ENCODE measurements at places on chromosomes 16 and 17.

- DNase-seq: no peak
Observed at GRCh38 chr16:7748522-7748921, 415.9 kb downstream of the RBFOX1 start.

DNA sequence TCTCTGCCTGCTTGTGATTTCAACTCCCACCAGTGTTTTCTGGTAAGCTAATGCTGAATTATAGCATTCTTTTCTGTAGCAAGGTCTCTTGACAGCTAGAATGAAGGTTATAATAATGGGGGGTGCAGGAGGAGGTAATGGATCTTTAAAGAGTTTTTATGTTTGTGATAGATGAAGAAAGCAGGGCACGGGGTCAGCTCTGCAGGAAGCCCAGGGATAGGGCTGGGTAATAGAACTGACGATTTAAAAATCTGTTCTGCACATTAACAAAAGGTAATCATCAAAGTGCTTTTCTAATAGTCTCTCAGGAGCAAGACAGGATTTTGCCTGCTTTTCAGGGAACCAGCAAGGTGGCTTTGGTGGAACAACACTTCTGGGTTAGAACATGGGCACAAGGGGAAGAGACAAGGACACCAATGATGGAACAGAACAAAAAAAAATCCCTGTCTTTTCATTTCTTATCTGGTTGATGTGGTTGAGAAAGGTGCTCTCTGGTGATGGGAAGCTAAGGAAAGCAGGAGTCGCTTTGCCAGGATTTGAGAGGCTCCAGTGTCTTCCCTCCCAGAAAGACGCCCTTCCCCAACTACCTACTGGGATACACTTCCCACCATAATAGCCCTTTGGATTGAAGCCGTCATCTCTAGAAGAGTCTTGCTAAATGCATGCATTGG lies 263.1 kb downstream of the PHKB start:
- DNase-seq: no peak

- DNase-seq: no peak
Observed at GRCh38 chr17:80125656-80126448, 21.1 kb downstream of the EIF4A3 start.

GRCh38 chr17:77632619-77633018 lies 325.9 kb upstream of the TNRC6C start:
- DNase-seq: no peak

- no peak for DNase-seq
Observed at GRCh38 chr16:3596101-3596861, 15.1 kb downstream of the SLX4 start.

DNA sequence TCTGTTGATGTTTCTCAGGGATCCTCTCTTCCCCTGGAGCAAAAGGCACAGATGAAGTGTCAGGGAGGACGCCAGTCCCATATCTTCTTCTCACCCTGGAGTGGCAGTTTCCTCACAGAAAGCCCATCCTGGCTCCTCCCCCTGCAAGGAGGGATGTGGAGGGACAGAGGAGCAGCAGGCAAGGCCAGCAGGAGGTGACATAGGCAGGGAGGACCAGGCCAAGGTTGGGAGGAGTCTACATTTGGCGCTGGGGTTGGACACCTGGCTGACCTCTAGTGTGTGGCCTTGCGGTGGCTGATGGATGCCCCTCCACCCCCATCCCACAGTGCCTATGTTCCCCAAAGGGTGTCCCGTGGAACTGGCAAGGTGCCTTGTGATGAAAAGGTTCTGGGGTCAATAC lies 125.4 kb downstream of the SEC14L1 start:
- no peak for DNase-seq

GRCh38 chr16:82083710-82084353 lies 48.8 kb downstream of the HSD17B2 start:
- DNase-seq: no peak

GRCh38 chr16:64900517-64900916 lies 221.3 kb downstream of the CDH11 start:
- DNase-seq: no peak

- DNase-seq: peak; percentile 41
Observed at GRCh38 chr17:76252040-76252954, 12.0 kb upstream of the RNF157 start.

DNA sequence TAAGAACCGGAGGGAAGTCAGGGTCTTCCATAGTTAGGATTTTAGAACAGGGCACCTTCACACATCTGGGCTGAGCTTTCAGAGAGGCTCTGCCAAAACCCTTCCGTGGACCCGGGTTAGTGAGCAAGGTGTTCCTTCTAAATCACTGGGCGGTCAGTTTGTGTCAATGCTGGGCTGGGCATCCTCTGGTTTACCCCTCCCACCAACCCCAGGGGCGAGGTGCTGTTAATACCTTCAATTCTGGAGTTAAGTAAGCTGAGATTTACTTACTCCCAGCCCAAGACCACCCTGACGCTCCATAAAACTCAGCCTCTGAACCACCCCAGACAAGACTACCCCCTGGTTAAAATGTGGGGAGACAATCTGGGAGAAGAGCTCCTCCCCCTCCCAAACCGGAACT lies 1.0 kb downstream of the TMEM92 start:
- no peak for DNase-seq

DNA sequence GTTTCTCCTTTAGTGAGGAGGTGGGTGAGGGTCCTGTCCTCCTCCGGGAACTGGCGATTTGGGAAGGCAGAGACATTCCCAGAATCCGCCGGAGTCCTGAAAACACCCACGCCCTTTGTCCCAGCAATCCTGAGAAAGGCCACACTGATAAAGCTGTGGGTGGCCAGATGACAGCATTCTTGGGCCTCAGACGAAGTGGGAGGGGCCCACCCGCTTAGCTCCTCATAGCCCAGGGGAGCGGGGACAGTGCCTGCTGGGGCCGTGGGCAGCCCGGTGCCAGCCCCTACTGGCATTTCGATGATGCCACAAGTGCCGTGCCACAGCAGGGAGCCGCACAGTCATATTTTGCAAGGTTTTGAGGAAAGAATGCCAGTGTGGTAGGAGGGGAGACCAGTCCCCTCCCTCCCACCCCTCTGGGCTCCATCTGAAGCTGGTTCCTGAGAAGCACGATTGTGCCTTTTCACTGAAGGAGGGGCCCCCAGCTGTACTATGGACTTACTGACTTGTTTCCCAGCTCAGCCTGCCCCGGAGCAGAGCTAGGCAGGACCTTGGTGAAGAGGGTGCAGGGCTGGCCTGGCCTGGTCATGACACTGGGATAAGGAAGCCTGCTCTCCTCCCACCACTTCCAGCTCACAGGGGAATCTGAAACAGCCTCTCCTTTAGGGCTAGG lies 20.9 kb upstream of the MPRIP start:
- DNase-seq: no peak
